ENCODE measurements at places on chromosomes 16 and 17.

DNA sequence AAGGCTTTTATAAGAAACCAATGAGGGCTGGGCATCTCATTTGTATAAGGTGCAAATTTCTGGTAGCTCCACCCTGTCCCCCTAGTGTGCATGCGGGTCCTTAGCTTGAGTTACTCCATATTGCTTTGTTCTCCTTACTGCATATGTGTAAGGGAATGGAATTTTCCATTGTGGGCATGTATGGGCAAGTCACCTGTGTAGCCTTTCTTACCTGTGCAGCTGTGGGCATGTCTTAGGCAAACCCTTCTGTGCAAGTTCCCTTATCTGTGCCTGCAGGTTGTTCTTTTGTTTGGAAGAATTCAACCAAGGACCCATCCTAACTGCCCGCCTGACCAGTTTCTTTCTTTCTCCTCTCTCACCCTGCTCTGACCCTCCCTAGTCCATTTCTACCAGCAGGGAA, 122.8 kb upstream of the HS3ST4 start:
- DNase-seq = no peak

DNA sequence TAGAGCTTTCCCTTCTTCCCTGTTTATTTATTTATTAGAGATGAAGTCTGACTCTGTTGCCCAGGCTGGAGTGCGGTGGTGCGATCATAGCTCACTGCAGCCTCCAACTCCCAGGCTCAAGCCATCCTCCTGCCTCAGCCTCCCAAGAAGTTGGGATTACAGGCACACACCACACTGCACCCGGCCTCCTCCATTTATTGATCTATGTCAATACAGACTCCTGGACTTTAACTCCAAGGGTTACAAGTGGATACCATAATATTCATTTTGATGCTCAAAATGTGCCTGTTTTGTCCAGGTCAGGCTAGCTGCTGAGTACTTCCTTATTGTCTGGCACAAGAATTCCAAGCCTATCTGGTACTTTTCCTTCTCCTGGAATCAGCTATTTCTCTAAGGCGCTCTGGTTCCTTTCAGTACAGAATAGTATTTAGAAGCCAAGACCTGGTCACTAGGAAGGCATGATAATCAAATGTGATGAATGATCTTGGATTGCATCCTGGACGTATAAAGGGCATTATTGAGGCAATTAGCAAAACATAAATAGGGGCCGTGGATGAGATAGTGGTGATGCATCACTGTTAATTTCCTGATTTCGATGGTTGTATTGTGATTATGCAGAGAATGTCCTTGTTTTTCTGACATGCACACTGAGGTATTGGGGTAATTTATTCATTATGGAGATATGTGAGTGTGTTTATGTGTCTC, 21.7 kb downstream of the IL4R start:
- no peak for DNase-seq

DNA sequence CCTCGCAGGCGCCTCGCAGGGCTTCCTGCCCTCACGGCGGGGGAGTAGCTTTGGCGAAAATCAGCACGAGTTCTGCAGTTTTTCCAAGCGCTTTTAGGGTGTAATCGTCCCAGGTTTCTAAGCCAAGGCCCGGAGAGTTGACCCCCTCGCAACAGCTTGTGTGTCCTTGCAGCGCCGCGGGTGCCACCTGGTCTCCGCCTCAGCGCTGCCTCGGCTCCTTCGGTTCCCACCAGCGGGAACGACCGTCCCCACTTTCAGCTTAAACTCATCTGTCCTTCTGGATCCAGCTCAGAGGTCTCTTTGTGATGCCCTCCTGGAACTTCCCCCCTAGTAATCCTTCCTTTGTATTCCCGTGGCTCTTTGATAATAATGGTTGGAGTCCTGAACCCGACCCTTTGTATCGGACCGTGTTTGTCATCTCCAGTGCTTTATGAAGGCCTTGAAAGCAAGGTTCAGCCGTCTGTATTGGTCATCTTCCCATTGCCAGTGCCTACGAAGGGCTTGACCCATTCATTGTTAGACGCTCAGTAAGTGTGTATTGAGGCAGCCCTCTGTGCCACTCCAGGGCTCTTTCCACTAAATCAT, 858 bp upstream of the SMARCE1 start:
- no peak for DNase-seq

GRCh38 chr16:86118467-86119307, 219.7 kb downstream of the IRF8 start:
- no peak for DNase-seq

DNA sequence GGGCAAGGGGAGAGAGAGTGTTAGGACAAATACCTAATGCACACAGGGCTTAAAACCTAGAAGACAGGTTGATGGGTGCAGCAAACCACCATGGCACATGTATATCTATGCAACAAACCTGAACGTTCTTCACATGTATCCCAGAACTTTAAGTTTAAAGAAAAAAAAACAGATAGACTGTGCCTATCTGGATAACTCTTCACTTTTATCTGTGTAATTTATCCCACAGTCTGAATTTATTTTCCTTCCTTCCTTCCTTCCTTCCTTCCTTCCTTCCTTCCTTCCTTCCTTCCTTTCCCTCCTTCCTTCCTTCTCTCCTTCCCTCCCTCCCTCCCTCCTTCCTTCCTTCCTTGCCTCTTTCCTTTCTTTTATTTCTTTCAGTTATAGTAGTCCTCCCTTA, 370.7 kb downstream of the CDH8 start:
- DNase-seq = no peak

GRCh38 chr16:4882000-4882632, 34.8 kb downstream of the UBN1 start:
- DNase-seq = no peak

GRCh38 chr17:18851201-18851600, 6.7 kb upstream of the PRPSAP2 start:
- no peak for DNase-seq

- no peak for DNase-seq
These were observed 23.0 kb downstream of the METTL22 start for GRCh38 chr16:8644211-8645140.

DNA sequence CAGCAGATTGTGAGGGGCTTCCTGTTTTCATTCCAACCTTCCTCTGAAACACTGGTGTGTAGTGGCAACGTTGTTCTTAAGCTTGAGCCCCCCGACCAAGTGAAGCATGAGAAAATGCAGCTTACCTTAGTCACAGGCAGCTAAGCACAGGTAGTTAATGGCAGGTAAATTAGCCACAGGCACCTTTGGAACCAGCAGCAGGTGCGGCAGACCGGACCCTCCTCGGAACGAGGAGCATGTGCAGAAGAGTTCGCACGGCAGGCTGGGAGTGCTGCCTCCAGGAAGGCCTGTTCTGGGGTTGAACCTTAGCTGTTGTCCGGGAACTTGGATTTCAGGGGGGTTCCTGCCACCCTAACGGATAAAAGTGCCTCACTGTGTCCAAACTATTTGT, 7.2 kb upstream of the IRF8 start:
- peak; percentile 42 for DNase-seq

- DNase-seq = no peak
These were observed 53.7 kb upstream of the LGALS9 start for GRCh38 chr17:27577121-27577761.
